ENCODE measurements at places on chromosomes 6 and 20. TPM values are rescaled to one million over a fixed set of nuclear protein-coding genes. Genes with fewer than 3 reads are reported as not detected.
A peak's percentile ranks its signal among the peaks of the same experiment; 100 is the strongest.

DNA sequence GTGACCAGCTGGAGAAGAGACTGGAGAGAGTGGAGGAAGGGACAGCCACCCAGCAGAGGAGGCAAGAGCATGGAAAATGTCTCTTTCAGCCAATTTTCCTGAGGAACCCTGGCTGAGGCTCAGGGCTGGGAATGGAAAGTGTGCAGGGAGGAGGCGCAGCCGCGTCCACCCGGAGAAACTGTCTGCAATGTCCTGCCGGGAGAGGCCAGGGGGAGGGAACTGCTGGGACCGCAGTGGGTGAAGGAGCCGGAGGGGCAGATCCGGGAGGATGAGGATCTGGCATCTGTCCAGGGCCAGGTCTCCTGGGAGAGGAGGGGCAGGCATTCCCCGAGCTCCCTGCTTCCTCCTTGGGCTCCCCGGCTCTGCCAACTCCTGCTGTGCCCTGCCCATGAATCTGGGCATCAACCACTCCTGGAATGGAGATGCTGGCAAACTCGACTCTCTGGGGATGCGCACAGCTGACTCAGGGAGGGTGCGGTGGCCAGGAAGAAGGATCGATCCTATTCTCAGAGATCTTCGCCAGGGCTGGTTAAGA lies 17.4 kb upstream of the HM13 start:
- DNase-seq: no peak

GRCh38 chr20:50695135-50695872 lies 4.0 kb upstream of the RIPOR3 start:
- peak; percentile 37 for DNase-seq

The FAXC gene
- total RNA-seq: 1.5 TPM

GRCh38 chr20:38658879-38659596 lies 57.4 kb downstream of the ARHGAP40 start:
- DNase-seq: no peak

GRCh38 chr6:17393892-17394631 lies 667 bp downstream of the CAP2 start:
- DNase-seq: peak; percentile 59

- no peak for DNase-seq
Measured at GRCh38 chr6:135227349-135227748, 46.2 kb downstream of the MYB start.

The ARHGAP18 gene
- 5.3 TPM for total RNA-seq

The TMEM14A gene
- 0.75 TPM for total RNA-seq

GRCh38 chr6:15608396-15608795 lies 54.4 kb downstream of the DTNBP1 start:
- no peak for DNase-seq

The TFEB gene
- total RNA-seq: 85.9 TPM

DNA sequence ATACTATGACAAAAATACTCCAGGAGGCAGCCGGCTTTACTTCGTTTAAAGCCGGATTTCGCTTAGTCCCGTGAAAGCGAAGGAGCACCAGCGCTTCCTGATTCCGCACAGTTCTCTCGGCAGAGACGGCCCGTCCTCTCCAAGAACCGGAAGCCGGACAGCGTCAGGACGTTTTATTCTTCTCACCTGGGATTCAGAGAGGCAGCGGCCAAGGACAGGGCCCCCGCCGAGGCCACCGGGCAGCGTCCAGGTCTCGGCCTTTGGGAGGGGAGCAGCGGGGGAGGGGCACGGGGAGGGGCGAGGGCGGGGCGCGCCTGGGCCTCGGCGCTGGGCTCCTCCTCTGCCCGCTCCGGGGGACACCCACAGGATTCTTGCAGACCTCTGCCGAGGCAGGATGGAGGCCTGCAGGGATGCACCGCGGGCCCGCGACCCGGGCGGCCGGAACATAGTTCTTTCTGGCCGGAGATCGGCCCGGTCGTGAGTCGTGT lies 2.8 kb upstream of the DIDO1 start:
- no peak for DNase-seq

DNA sequence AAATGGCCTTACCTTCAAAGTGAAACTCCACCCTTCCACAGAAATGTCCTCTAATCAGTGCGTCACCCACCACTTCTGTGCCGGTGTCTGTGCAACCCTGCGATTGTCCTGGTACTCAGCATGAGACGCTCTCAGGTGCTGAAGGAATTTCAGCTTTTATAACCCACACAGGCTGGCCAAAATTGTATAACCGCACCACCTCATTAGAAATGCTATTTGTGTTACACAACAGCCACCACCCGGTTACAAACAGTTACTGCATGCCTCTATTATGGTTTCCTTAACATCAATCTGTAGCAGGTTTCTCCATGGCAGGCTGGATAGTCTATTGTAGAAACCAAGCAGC lies 51.5 kb downstream of the SLC23A2 start:
- DNase-seq: no peak

The PGC gene
- not detected for total RNA-seq

The MAP7 gene
- 0.56 TPM for total RNA-seq

GRCh38 chr6:99490608-99491007 lies 24.6 kb downstream of the USP45 start:
- DNase-seq: no peak

The LCA5 gene
- 0.92 TPM for total RNA-seq

- no peak for DNase-seq
Measured at GRCh38 chr6:40163924-40164323, 229.7 kb upstream of the MOCS1 start.

The FRS3 gene
- total RNA-seq: 4.4 TPM

- no peak for DNase-seq
Measured at GRCh38 chr6:108228416-108228815, 32.4 kb downstream of the SNX3 start.

GRCh38 chr20:8094850-8095249 lies 37.2 kb upstream of the PLCB1 start:
- no peak for DNase-seq

GRCh38 chr6:154950979-154951344 lies 44.2 kb upstream of the TIAM2 start:
- no peak for DNase-seq

DNA sequence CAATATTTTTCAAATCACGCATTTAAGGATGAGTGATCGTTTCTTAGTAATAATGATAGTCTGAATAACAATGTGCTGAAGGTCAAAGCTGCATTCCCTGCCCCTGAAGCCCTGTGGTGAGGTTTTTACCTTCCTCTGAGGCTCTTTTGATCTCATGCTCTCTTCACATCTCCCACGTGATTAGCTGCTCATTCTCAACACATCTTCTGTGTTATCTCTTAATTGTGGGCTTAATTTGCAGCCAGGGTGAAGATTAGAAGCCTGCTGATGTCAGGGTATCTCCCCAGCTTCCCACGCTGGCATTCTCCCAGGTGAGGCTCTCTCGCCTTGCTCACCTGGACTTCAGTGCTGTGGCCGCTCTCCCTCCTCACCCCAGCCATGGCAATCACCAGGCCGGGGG lies 109.7 kb upstream of the FOXQ1 start:
- DNase-seq: no peak

- no peak for DNase-seq
Measured at GRCh38 chr20:31693987-31694661, 28.5 kb downstream of the BCL2L1 start.

The MDFI gene
- total RNA-seq: 1.1 TPM

DNA sequence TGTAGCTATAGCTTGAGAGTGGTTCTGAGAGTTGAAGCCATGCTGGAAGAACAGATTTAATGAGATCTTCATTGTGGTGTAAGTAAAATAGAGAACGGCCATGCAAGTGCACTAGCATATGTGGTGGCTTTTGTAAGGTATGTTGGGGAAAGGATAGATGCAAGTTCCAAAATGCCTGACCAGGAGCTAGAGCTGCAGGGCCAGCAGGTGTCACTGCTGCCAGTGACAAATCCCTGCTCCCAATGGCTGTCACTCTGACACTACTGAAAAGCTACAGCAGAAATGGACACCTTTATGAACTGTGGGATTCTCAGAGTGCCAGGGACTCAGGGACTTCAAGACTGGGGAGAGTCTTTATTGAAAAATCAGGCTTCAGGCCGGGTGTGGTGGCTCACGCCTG lies 23.1 kb upstream of the VIP start:
- DNase-seq: no peak

The ZNF165 gene
- total RNA-seq: 0.55 TPM

DNA sequence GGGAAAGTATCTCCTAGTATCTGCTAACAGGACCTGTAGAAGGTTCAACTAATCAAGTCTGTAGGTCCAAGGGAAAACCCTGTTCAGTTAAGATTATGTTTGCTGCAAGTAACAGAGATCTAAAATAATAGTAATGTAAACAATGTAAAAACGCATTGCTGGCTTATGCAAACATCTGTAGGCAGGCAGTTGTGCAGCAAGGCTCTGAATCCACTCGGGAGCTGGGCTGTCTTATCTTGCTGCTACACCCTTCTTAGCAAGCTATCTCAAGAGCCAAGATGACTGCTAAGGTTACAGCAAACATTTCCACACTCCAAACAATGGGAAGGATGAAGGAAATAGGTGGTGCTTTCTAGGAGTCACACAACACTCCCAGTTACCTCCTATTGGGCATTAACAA lies 397.3 kb upstream of the NRSN1 start:
- DNase-seq: no peak

DNA sequence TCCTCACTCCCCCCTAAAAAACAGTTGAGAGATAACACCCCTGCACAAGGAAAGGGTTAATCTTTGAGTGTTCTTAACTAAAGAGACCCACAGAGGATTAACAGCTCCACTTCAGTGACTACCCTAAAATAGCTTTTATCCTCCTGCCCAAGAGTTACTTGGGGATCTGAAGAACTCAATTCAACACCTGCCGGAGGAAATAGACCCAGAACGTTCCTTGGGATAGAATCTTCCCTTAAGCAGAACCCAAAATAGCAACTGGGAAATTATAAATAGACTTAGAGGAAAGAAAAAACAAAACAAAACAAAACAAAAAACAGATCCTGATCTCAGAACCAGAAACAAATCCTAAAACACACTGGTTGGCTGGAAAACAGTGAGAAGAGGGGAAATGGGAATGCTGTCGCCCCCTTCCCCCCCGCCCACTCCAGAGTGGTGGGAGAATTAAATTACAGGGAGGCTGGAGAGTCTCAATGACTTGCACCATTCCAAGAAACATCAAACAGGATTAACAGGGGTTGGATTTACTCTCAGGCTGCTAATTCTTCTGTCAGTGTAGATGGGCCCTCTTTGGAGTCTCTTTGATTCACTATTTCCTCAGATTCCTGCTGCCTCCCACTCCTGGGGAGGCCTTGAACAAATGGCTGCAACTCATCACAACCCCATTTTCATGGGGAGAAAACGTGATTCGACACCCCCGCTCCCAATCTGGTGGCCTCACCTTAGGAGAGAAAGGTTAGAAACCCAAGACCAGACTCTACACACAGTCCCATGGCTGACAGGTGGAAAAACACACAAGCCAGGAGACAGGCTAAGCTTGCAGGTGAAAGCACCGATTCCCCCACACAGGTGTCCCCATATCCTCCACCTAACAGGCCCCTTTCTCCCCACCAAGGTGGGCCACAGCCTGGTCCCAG lies 1.4 kb downstream of the PLAGL2 start:
- DNase-seq: no peak

GRCh38 chr6:1993042-1993441 lies 252.4 kb downstream of the GMDS start:
- no peak for DNase-seq

Measured in gastrocnemius medialis (tissue), 4 donors.